C1 segment of cervical spinal cord (tissue), 14 donors: ENCODE measurements at places on chromosomes 3 and 15.

GRCh38 chr15:89068325-89068784, 19.9 kb upstream of the ABHD2 start:
- no peak for DNase-seq

DNA sequence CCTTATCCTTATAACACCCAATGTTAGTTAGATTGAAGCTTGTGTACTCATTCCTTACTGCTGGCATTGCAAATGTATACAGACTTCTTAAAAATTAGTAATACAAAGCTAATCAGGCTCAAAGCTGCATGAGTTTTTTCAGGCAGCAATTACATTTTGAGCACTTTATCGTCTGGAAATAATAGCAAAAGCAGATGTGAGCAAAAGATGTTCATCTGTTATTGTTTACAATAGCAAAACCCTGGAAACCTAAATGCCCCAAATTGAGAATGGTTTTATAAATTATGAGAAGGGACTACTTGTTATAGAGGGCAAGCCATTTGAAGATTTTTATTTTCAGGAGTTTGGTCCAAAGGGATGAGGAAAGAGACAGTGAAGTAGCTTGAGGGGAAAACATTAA, 126.4 kb downstream of the GADL1 start:
- DNase-seq: no peak

DNA sequence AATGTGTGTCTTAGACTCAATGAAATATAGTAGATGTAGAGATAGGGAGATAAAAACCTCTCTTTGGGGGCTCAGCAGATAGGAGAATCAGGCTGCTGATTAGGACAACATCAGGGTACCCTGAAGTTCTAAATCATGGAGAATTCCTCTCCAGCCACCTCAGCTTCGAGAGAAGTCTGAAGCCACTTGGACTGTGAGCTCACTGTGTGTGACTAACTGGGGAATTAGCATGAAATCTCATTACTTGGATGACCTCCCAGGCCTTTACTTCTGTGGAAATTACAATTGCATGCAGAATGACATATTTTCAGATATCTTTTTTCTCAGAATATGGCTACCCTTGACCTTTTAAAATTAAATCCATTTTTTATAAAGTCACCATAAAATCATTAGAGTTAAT, 128.0 kb upstream of the MRPL3 start:
- no peak for DNase-seq

DNA sequence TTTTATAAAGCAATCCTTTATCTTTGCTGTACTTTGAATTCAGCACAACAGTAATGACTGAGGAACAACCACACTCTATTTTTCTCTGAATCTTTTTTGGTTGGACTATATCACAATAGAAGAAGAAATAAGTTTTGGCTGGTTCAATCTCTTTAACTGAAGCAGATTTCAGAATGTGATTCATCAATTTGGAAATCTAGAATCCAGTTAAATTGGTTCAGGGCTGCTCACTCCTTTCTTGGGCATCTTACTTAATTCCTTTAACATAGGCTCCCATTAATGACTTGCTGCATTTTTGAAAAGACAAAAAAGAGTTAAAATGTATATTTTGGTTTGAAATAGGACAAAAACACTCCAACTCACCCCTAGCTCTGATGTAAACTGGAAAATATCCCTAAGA, 688.3 kb upstream of the NECTIN3 start:
- DNase-seq: no peak

DNA sequence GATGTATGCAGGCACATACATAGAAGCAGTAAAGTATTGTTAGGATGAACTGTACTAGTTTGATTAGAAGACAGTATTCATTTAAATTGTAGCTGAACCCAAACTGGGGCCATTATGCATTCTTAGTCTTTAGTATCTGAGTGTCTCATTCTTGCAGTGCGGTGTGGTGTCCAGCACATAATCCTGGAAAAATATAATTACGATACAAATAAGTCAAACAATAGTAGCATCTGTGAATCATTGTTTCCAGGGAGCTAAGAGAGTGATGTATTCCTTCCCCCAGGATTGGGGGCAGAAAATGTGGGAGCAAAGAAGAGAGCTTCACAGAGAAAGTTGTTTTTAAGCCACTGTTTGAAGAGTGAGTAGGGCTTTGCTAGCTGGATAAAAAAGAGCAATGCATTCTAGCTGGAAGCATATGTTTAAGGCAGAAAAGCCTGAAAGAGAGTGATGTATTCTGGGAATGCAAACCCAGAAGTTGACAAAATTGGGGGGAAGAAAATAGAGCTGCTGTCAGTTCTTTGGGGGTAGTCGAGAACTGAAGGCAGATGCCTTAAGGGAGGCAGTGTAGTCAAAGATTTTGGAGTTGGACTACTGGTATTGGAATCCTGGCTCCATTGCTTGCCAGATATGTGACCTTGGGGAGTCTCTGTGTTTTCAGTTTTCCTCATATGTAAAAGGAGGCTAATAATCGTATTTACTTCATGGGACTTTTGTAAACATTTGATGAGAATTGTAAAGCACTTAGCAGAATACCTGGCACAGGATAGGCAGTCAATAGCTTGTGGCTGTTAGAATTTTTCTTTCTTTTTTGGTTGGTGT, 14.1 kb downstream of the SLMAP start:
- DNase-seq: no peak
